Naive B cell (primary cell): ENCODE measurements at places on chromosomes 11 and 22. TPM values are rescaled to one million over a fixed set of nuclear protein-coding genes. Genes with fewer than 3 reads are reported as not detected.

OR5B21 gene
- not detected for polyA plus RNA-seq

CLTCL1 gene
- polyA plus RNA-seq, result 0.17 TPM

SERPIND1 gene
- polyA plus RNA-seq, result not detected

MS4A8 gene
- polyA plus RNA-seq, result not detected

SYCE3 gene
- polyA plus RNA-seq, result not detected

KRTAP5-2 gene
- polyA plus RNA-seq, result not detected

PDE3B gene
- polyA plus RNA-seq, result 0.65 TPM

C11orf16 gene
- polyA plus RNA-seq, result not detected

GAL gene
- polyA plus RNA-seq, result not detected
